ENCODE measurements at places on chromosomes 2 and 18.

DNA sequence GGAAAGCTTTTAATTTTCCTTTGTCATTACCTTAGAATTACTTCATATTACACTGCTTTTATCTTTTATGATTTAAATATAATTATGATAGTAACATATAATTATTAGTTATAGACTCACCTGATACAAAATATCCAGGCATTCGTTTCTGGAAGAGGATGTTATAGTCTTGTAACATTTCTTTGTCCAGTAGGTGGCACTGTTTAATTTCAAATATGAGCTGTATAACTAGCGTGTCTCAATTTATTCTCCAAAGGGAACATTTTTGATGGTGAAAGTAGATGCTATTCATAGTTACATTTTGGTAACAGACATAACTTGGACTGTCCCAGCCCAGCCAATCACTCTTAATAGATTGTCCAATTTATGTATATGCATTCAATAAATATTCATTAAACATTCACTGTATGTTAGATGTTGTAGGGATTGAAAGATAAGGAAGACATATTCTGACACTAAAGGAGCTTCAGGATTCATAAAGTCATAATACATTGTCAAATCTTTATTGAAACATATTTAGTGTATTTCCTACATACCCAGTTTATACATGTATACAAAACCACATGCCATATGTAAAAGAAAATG is 19.2 kb downstream of the DAW1 start:
- H3K27ac ChIP-seq, result no peak overlapping the region
- H3K4me1 ChIP-seq, result no peaks in the 10 kb centered on the region
- peak; percentile 27 for DNase-seq
- H3K27me3 ChIP-seq, result no peaks in the 10 kb centered on the region
- no peak overlapping the region for H3K4me3 ChIP-seq
- H3K36me3 ChIP-seq, result no peaks in the 10 kb centered on the region

DNA sequence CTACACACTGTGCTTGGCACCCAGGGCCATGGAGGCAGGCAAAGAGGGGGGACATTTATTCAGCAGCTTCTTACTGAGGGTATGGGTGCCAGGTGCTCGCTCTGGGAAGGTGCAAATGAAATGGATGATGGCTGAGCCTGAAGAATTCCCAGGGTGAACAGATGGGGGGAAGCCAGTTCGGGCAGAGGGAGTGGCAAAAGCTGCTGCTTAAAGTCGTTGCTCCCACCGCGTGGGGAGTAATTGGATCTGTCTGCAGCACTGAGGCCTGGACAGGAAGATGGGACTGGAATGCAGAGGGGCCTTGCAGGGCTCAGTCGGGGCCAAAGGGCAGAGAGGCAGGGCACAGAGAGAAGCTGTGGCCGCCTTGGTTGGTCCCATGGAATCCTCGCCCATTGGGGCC is 51.2 kb downstream of the NEDD4L start:
- no peak for DNase-seq
- no peak overlapping the region for H3K27ac ChIP-seq
- no peak overlapping the region for H3K4me3 ChIP-seq
- H3K36me3 ChIP-seq, result no peaks in the 10 kb centered on the region

DNA sequence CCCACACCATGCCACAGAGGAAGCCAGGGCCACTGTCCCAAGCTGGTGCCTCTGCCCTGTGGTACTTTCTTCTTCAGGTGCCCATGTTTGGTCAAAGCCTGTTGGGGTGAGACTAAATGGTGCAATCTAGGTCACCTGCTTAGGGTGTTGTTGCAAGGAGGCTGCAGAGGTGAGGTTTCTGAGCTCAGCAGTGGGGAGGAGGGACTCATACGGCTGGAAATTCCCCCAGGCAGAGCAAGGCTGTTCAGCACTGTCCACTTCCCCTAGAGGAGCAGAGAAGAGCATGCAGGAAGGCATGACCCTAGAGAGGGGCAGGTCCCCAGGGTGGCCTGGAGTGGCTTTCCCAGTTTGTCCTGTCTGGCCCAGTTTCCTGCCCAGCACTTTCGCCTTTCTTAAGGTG is 211.0 kb downstream of the HAUS1 start:
- no peak for DNase-seq
- no peak overlapping the region for H3K27ac ChIP-seq
- H3K27me3 ChIP-seq, result peaks cover under 1% of the 10 kb centered on the region

GRCh38 chr2:160345071-160345764 is 145.1 kb upstream of the ITGB6 start:
- H3K4me1 ChIP-seq, result peaks cover 6% of the 10 kb centered on the region
- peaks cover 5% of the 10 kb centered on the region for H3K36me3 ChIP-seq
- no peak overlapping the region for H3K27ac ChIP-seq

DNA sequence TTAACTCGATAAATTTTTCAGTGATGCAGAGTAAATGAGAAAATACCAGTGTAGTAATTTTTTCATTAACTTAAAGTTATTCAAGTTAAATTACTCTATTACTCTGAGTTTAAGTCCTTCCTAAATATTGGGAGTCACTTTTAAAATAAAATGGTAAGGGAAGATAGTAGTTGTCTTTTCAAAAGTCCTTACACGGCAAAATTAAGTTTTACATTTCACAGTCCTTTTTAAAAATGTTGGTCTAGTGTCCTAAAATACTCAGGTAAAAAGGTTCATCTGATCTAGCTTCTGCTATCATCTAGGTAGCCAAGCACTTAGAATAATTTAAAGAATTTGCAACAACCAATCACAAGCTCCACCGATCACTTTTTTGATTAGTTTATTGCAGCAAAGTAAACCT is 146.9 kb downstream of the MEMO1 start:
- no peak for DNase-seq
- H3K4me1 ChIP-seq, result no peaks in the 10 kb centered on the region
- no peaks in the 10 kb centered on the region for H3K27me3 ChIP-seq
- H3K27ac ChIP-seq, result no peak overlapping the region

GRCh38 chr2:162067596-162067995 is 6.4 kb downstream of the DPP4 start:
- no peak overlapping the region for H3K27ac ChIP-seq
- H3K4me1 ChIP-seq, result peaks cover 29% of the 10 kb centered on the region
- H3K4me3 ChIP-seq, result no peak overlapping the region
- DNase-seq, result no peak

- no peak for DNase-seq
- H3K4me1 ChIP-seq, result no peaks in the 10 kb centered on the region
- peaks cover 21% of the 10 kb centered on the region for H3K36me3 ChIP-seq
- no peak overlapping the region for H3K4me3 ChIP-seq
Observed at GRCh38 chr2:127712999-127713398, 11.7 kb downstream of the SFT2D3 start.

Data from osteoblast (primary cell).